Left ventricle myocardium inferior (tissue), 1 donor: ENCODE measurements at places on chromosomes 3 and 15. TPM values are rescaled to one million over a fixed set of nuclear protein-coding genes. Genes with fewer than 3 reads are reported as not detected.

DNA sequence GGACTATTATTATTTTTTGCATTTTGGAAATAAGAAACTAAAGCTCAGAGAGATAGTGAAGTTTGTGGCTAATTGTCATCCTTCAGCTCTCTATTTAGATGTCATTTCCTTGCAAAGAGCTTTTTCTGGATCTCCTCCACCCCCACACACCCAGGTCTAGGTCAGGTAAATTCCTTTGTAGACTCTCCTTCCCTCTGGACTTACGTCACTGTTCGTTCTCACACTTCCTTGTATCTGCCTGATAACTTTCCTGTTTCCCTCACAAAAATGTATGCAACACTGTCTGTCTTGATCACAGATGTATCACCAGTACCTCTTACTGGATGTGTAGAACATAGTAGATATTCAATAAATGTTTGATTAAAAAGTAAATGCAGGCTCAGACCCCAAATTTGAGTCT is 6.1 kb upstream of the MB21D2 start:
- peaks cover 17% of the 10 kb centered on the region for H3K4me1 ChIP-seq
- H3K4me3 ChIP-seq: no peak overlapping the region
- DNase-seq: no peak
- no peak overlapping the region for H3K27ac ChIP-seq
- H3K36me3 ChIP-seq: no peaks in the 10 kb centered on the region
- H3K27me3 ChIP-seq: no peaks in the 10 kb centered on the region

RASSF1 gene
- total RNA-seq: 11.4 TPM

- H3K27ac ChIP-seq: no peak overlapping the region
- no peaks in the 10 kb centered on the region for H3K4me1 ChIP-seq
- H3K36me3 ChIP-seq: peaks cover 10% of the 10 kb centered on the region
- no peak overlapping the region for H3K4me3 ChIP-seq
- DNase-seq: no peak
- no peaks in the 10 kb centered on the region for H3K27me3 ChIP-seq
Observed at GRCh38 chr15:45147606-45148005, 17.8 kb downstream of the DUOX1 start.

P2RY14 gene
- 2.9 TPM for total RNA-seq

MYO5C gene
- 2.9 TPM for total RNA-seq

DNA sequence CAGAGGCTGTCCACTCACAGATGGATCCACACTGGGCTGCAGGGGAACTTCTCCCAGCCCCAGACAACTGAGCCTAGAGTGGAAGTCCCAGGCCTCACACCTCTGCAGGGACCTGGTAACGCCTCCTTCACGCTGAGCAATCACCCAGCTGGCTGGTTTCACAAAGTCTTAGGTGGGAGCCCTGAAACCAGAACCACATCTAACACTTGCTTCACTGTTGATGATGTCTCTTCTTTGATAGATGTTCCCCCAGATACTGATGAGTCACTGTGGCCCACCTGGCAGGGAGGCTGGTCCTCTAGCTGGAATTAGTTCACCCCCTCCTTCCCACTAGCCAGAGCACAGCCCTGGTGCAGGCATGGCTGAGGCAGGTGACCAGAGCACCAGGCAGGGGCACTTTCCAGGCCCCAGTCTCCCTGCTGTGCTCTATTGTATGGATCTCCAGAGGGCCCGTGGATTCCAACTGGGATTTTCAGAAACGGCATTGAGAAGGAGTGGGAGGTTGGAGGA is 33.5 kb downstream of the MYL3 start:
- DNase-seq: no peak
- H3K27ac ChIP-seq: no peak overlapping the region
- no peaks in the 10 kb centered on the region for H3K27me3 ChIP-seq
- no peaks in the 10 kb centered on the region for H3K4me1 ChIP-seq
- no peak overlapping the region for H3K4me3 ChIP-seq

PLA2G4E gene
- total RNA-seq: not detected

GRCh38 chr3:157354722-157355121 is 81.9 kb upstream of the PTX3 start:
- no peak overlapping the region for H3K27ac ChIP-seq
- no peaks in the 10 kb centered on the region for H3K27me3 ChIP-seq
- H3K4me3 ChIP-seq: no peak overlapping the region
- no peaks in the 10 kb centered on the region for H3K36me3 ChIP-seq
- no peaks in the 10 kb centered on the region for H3K4me1 ChIP-seq
- no peak for DNase-seq

WNT5A gene
- 3.8 TPM for total RNA-seq

DNA sequence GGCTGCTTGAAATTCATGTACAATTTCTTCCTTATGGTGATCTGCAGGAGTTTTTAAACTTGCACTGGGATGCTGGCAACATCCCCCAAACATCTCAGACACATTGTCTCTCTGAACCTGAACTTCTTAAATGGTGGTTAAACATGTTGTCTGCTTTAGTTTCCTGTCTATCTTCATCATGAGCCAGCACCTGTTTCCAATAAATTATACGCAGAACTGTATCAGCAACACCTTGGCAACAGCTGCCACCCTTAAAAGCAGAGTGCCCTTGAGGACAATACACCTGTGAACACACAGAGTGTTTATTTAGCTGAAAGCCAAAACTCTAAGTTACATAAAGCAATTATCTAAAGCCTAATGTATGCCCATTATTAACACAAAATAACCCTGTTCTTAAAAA is 242.9 kb downstream of the WNT5A start:
- H3K36me3 ChIP-seq: no peaks in the 10 kb centered on the region
- H3K27ac ChIP-seq: no peak overlapping the region
- no peak overlapping the region for H3K4me3 ChIP-seq
- DNase-seq: no peak
- no peaks in the 10 kb centered on the region for H3K27me3 ChIP-seq

DNA sequence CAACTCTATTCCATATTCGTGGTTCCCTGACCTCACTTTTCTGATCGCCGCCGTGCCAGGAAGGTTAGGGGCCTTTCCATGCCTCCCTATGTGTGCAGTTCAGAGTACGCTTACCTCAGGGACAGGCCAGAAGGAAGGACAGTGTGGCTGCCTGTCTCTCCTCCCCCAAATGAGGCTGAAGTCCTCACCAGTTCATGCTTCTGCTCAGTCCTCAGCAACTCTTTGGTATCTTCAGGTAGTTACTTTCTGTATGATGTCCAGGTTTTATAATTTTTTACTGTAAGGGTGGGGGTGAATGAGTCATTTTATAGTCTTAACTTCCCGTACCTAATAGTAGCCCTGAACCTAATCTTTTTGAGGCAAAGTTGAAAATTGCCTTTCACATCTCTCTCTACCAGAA is 98.7 kb downstream of the VPS8 start:
- DNase-seq: no peak
- no peaks in the 10 kb centered on the region for H3K27me3 ChIP-seq
- peaks cover 38% of the 10 kb centered on the region for H3K36me3 ChIP-seq
- no peak overlapping the region for H3K27ac ChIP-seq
- no peak overlapping the region for H3K4me3 ChIP-seq

PARP15 gene
- total RNA-seq: 0.80 TPM

- H3K27ac ChIP-seq: no peak overlapping the region
- peaks cover 92% of the 10 kb centered on the region for H3K4me1 ChIP-seq
- H3K4me3 ChIP-seq: no peak overlapping the region
- H3K27me3 ChIP-seq: no peaks in the 10 kb centered on the region
Observed at GRCh38 chr3:41220906-41221677, 21.8 kb downstream of the CTNNB1 start.

NR2F2 gene
- total RNA-seq: 12.8 TPM
